ENCODE measurements at places on chromosomes 5 and 9. TPM values are rescaled to one million over a fixed set of nuclear protein-coding genes. Genes with fewer than 3 reads are reported as not detected.

The VDAC1 gene
- 83.4 TPM for total RNA-seq

DNA sequence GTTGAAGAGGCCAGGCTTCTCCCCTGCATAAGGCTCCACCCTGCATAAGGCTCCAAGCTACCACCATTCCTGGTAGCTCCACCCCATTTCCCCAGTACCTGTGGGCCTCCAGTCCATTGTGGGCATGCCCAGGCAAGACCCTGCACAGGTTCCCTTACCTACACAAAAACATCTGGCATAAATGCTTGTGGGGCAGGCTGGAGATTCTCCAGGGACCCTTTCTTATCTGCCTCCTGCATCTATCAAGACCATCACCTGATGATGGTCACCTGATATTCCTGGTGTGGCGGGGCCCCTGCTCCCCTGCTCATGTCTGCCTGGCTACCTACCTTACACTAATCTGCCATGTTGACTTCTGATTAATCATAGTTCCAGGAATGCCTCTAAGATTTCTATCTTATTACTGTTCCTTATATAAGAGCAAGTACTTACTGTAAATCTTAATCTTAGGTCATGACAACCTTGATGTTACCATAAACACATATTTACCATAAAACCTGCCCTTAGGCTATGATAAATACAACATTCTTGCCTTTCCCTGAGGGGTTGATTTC is 41.0 kb downstream of the FGD3 start:
- no peak for DNase-seq

- no peak for DNase-seq
Measured at GRCh38 chr5:72328172-72328571, 8.0 kb downstream of the PTCD2 start.

DNA sequence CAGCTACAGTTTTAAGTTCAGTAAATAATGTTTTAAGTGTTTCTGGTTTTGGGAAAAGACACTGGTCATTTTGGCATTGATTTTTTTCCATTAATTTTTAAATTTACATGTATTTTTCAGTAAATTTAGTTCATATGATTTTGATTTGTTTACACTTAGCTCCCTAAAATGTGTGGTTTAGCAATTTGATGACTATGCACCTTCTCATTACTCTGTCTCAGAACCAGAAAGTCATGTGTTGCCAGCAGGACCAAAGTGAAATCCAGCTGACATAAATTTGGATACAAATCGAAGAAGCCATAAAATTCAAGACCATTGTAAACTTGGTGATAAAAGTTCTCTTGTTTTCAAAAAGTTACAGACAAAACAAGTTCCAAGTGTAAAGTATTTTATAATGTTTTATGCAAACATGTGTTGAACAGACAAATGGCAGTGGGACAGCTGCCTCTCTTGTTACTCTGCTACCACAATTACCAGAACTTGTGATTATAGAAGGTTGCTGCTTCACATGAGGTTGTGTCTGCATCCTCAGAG is 354.8 kb downstream of the NR2F1-AS1 start:
- no peak for DNase-seq

DNA sequence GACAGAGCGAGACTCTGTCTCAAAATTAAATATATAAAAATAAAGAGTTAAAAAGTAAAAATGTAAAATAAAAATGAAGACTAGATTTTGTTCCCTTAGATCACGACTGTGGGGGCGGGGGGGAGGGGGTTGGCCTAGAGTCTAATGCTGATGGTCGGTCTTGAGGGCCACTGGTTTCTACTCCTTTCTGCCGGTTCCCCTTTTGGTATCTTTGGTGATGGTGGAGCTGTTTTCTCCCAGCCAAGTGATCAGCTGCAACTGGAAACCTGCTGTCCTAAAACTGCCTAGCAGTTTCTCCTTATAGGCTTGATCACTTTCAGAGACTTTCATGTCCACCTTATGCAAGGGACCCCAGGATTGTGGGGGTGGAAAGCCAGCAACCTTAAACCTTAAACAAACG is 1.1 kb downstream of the SRD5A1 start:
- DNase-seq = no peak

The HK3 gene
- 38.4 TPM for total RNA-seq

The LRRC26 gene
- total RNA-seq = not detected

Data from omental fat pad (tissue), 4 donors.